ENCODE measurements at places on chromosomes 12 and 14.
A peak's percentile ranks its signal among the peaks of the same experiment; 100 is the strongest.

DNA sequence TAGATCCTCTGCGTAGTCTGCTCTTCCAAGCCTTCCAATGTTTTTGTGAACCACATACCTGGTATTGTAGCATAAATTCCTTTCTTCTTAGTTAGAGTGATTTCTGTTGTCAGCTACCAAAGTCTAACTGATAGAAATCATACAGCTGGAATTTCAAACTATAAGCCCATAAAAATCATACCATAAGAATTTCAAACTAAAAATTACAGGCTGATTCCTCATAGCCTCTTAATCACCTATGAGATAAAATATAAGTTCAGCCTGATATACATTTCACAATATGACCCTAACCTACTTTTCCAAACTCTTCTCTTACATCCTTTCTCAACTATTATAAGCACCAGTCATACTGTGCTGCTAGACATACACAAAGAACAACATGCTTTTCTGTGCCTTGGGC lies 64.8 kb downstream of the PTHLH start:
- no peak for DNase-seq

DNA sequence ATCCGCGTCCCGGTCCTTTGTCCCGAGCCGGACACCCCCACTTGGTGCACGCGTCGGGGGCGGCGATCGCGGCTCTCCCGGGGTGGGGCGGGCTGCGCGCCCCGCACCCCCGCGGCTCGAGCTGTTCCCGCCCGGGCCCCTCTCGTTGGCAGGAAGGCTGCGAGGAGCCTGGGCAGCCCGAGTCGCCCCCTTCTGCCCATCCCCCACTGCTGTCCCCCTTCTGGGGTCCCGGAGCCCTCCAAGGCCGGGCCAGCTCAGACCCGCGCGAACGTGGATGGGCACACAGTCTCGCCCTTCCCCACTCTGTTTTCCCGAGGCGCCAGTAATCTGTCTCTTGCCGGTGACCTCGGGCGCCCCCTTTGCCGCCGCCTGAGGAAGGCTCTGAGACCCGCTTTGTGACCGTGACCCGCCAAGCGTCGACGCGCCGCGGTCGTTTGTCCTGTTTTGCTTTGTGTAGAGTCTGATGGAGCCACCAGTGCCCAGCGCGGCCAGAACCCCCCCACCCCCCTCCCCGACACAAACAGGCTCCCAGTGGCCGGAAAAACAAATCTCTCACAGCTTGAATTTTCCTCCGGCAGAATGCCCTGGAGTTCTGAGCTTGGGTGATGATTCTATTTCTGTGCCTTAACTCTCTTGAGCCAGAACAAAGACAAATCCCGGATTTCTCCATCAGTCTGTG lies 610 bp downstream of the C14orf132 start:
- DNase-seq: peak; percentile 44

GRCh38 chr14:49679271-49679670 lies 8.7 kb downstream of the POLE2 start:
- DNase-seq: no peak

DNA sequence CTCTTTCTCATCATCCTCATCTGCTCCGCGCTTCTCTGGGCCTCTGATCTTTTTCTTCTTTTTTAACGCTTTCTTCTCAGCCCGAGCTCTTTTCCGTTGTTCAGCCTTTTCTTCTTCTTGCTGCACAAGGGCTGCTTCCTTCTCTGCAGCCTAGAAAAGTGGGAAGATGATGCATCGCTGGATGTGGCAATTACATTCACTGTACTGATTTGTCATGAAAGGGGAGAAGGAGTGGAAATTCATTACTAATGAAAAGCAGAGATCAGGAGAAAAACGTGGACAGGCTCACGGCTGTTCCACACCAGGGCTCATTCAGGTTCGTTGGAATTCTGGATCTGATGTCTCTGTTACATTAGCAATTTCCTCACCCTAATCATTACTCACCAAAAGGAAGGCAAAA lies 15.1 kb downstream of the FICD start:
- no peak for DNase-seq

- no peak for DNase-seq
These were observed 6.8 kb downstream of the KDM2B start for GRCh38 chr12:121574025-121574424.

GRCh38 chr14:98404811-98405210 lies 867.2 kb downstream of the BCL11B start:
- no peak for DNase-seq

GRCh38 chr12:58413794-58414193 lies 472.4 kb downstream of the ATP23 start:
- no peak for DNase-seq

DNA sequence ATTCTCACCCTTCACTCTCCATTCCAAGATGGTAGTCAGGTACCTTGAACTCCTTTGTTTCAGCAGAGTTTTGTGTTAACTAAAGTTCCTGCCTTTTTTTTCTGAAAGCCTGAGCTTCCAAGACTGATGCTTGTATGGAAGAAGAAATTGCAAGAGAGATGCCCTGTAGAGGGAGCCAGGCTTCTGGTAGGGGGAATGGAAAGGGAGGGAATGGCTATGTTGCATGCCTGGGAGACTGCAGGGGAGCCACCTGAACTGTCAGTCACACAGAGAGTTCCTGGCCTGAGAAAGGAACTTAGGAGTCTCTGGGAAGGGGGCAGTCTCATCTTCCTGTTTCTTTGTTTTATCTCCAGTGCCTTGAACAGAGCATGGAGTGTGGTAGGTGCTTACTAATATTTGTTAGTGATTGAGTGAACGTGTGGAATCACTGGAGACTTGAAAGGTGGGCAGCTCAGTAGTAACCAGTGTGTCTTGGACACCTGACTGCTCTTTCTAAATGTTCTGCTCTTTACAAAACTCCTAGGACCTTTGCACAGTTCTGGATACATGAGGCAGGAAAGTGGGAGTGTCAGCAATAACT lies 132.2 kb downstream of the ANO4 start:
- peak; percentile 66 for DNase-seq

DNA sequence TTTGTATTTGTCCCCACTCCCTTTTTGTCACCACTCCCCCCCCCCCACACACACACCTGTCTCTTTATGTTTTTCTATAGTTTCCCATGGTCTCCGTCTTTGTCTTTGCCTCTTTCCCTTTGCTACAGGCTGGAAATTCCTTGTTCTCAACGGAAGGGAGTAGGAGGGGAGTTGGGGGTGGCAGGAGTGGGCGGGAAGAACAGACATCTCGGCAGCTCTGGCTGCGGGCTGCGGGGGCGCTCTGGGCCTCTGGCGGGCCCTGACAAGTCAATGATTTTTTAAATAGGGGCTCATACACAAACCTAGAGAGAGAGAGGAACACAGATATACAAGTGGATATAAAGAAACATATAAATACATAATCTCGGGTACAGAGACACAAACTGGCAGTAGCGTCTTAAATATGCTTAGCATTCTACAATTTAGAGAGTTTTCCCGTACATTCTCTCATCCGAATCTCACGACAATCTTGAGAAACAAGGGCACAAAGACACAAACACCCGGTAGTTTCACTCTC lies 2.4 kb upstream of the NAB2 start:
- peak; percentile 80 for DNase-seq

- DNase-seq: no peak
These were observed 30.9 kb downstream of the FERMT2 start for GRCh38 chr14:52919971-52920370.

DNA sequence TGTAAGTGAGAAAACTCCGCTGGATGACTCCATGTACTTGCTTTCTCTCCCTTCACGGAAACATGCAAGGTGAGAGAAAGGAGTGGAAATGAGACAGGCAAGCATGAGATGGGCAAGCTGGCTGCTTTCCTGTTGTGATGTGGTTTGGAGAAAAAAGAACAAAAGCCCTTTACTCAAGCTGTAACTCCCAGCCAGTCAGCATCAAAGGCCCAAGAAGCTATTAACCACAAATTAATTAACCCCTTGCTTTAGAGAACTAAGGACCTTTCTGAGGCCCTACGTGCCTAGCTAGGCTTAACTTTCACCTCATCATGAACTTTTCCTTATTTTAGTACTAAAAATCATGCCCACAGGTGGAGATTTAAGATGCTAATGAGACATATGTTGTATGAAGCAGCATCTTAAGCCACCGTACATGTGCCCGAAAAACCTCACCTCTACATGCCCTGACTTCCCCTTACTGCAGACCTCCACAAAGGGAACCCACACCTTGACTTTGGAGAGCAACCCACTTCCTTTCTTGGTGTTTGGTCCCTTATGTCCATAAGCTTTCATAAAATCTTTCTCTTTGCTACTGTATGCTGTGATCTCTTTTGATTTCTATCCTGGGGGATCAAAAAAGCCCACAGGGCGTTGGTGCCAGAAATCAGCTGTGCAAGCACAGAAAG lies 87.0 kb downstream of the GALNT8 start:
- DNase-seq: no peak

DNA sequence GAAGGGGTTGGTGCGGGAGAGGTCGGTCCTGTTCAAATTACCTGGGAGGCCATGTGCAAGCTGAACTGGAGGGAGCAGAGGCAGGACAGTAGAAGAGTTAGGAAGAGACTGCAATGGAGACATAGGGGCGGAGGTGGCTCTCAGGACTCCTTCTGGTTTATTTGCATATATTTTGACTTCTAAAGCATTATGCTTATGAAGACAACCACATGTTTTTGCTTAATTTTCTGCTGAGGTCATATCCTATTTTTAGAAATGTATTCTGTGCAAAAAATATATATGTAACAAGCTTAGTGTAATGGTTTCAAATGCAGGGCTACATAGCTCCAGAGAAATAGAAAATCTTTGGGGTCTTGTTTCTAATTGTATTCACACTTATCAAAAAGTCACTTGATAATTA lies 137.0 kb upstream of the MDM1 start:
- no peak for DNase-seq

GRCh38 chr14:92093320-92093719 lies 13.1 kb downstream of the ATXN3 start:
- no peak for DNase-seq

GRCh38 chr12:123512838-123513665 lies 20.5 kb downstream of the RILPL1 start:
- no peak for DNase-seq

DNA sequence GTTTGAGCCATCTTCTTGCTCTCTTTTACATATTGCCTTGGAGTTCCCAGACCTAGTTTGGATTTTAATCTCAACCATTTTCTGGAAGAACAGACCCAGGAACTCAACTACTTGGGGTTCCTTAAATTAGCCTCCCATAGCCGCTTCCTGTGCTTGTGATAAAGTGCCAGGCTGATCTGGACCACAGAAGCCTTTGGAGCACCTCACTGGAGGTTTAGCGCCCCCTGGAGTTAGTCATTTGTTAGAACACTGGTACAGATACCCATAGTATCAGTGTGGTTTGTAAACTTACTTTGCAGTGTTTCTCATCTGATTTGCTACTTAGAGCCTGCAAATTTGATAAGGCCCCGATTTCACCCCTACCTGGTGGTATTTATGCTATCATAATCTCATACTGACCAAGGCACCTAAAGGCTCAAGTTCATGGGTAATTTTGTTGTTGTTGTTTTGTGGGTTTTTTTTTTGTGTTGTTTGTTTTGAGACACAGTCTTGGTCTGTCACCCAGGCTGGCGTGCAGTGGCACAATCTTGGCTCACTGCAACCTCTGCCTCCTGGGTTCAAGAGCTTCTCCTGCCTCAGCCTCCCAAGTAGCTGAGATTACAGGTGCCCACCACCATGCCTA lies 3.7 kb downstream of the UNC119B start:
- DNase-seq: peak; percentile 65

DNA sequence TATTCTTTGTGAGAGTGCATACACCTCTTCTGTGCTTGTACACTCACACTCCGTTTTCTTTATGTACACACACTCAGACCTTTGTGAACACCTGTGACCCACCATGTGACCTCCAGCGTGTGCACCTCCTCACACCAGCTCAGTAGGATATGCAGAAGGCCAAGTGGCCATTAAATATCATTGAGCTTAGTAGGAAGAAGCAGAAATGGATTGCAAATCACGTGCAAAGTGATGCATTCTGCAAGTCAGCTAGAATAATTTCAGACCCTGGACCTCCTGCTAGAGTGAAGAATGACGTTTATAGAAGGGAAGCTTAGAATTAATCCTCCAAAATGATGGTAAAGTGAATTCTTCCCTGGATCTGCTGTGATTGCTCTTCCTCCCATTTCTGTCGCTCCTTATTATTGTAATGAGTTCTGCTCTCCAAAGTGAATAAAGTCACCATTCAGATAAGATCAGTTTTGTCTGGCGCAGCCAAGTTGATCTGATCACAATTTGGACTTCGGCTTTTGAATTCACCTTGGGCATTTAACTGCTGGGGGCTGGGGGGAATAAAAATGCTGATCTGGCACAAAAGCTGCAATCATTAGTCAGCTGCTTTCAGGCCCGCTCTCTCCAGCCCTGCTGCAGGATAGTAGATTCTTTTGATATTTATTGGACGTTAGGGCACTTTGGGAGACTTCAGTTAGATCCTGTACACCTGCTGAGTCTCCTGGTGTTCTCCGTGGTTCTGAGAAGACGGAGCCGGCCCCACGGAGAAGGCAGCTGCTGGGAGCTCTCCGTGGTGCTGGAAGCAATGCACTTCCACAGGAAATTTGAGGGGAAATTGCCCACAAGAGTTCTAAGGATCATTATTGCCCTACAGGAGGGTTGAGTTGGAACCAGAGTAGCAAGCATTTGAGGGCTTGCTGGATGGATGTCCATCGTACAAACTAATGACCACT lies 12.4 kb upstream of the NRXN3 start:
- DNase-seq: peak; percentile 57

All from WTC11 (cell line).